ENCODE measurements at places on chromosomes 7 and 10.

DNA sequence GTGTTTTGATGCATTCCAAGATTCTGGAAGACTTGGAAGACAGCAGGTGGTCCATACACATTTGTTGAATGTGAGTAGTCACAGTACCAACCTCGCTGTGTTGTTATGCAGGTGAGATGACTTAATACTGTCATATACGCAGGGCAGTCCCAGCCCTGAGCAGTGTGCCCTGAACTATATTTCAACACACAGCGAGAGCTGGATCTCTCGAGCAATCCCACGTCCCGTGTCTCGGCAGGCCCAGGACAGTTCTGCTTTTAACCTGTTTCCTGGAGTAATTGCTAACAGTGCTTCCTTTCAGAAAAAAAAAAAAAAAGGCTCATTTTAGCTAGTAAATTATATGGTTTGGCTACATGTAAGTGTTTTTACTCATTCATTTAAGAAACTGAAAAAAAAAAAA lies 179.7 kb downstream of the PRKCQ start:
- no peak for DNase-seq

GRCh38 chr7:29019896-29020295 lies 61.8 kb upstream of the TRIL start:
- no peak for DNase-seq

- no peak for DNase-seq
These were observed 286.9 kb upstream of the DKK1 start for GRCh38 chr10:52027055-52027705.

DNA sequence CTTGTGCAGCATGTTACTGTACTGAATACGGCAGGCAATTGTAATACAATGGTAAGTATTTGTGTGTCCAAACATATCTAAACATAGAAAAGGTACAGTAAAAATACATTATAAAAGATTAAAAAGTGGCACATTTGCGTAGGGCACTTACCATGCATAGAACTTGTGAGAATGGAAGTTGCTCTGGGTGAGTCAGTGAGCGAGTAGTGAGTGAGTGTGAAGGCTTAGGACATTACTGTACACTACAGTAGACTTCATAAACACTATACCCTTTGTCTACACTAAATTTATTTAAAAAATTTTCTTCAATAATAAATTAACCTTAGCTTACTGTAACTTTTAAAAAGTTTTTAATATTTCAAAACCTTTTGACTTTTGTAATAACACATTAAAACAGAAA lies 37.5 kb downstream of the BPGM start:
- no peak for DNase-seq

DNA sequence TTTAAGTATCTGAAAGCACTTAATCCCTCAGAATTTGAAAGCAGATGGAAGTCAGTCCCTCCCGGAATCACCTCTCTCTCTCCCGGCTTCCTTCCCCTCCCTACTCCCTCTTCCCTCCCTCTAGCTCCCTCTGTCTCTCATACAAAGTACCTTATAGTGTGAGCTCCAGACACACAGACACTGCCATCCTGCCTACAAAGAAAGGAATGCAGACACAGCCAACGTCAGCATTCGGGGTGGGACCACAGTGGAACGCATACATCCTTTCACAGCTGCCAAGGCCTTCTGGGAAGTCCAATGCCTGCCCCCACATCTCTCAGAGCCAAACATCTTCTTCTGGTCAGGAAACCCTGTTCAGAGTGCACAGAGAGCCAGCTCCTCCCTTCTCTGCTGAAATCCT lies 9.3 kb downstream of the NOD1 start:
- no peak for DNase-seq

DNA sequence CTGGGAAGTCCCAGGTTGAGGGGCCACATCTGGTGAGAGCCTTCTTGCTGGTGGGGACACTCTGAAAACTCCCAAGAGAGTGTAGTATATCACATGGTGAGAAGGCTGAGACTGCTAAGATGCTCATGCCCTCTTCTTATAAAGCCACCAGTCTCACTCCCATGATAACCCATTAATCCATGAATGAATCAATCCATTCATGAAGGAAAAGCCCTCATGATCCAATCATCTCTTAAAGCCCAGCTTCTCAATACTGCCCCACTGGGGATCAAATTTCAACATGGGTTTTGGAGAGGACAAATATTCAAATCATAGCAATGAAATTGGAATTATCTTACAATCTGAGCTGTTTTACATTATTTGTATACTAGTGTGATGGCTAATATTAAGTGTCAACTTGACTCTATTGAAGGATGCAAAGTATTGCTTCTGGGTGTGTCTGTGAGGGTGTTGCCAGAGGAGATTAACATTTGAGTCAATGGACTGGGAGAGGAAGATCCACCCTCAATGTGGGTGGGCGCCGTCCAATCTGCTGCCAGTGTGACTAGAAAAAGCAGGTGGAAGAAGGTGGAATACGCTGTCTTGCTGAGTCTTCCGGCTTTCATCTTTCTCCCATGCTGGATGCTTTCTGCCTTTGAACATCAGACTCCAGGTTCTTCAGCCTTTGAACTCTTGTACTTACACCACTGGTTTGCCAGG lies 14.3 kb upstream of the UBE2D1 start:
- DNase-seq: no peak

GRCh38 chr7:139186146-139186545 lies 44.9 kb upstream of the UBN2 start:
- DNase-seq: no peak

GRCh38 chr10:109887243-109887642 lies 36.1 kb downstream of the XPNPEP1 start:
- DNase-seq: no peak

DNA sequence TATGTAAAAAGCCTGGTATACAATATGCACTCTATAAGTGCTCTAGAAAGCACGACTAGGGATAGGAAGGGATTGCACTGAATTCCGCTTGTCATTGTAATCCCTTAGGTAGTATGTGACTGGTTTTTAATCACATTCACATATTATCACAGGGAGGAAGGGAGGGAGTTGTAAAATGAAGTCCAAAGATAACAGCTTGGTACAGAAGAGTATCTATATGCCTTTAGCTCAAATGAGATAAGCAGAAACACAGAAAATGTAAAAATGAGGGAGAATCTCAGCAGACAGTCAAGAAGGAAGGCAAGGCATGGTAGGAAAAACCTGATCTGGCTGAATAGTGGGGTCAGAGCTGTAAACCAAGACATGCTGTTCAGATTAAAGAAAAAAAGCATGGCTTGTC lies 63.4 kb downstream of the ABI1 start:
- no peak for DNase-seq

DNA sequence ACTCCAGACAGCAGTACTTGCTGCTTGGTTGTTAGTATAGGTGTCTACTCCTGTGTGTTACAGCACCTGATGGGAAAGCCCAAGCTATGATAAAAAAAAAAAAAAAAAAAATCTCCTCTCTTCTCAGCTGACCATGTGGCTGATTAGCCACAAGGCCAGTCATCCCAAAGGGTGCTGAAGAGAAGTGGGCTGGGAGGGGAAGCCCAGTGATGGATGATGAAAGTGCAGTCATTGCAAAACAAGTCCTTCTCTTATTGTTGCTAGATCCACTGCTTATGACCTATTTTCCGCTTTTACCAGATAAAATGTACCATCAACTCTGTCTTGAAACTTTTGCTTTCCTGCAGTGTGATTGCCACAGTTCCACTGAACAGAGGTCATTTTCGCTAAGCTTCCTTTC lies 1092.5 kb upstream of the C7orf33 start:
- DNase-seq: no peak

GRCh38 chr7:87341441-87341840 lies 4.0 kb upstream of the CROT start:
- no peak for DNase-seq

- no peak for DNase-seq
These were observed 25.9 kb upstream of the GALNT11 start for GRCh38 chr7:151999424-152000090.

GRCh38 chr7:152583006-152583405 lies 92.9 kb downstream of the XRCC2 start:
- DNase-seq: no peak

DNA sequence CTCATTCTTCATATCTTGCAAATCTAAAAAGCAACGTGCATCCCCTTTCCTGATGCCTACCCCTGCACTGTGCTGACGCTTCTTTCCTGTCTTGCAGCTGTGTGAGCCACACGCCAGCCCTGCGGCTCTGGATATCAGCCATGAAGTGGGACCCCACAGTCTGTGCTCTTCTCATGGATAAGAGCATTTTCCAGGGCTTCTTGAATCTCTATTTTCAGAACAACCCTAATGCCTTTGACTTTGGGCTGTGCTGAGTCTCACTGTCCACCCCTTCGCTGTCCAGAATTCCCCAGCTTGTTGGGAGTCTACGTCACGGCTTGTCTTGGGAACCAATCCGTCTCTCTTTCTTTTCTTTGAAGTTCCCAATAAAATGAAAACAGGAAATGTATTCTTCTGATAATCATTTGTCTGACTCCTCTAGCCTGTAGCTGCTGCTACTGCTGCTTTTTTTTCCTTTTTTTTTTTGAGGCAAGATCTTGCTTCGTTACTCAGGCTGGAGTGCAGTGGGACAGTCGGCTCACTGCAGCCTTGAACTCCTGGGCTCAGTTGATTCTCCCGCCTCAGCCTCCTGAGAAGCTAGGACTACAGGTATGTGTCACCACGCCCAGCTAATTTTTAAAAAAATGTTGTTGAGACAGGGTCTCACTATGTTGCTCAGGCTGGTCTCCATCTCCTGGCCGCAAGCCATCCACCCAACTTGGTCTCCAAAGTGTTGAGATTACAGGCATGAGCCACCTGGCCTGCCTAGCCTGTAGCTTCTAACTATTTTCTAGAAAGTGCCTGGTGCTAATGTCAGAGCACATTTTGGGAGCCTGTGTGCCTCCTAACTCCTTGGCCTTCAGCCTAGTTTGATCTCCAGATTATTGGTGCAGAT lies 30.3 kb downstream of the GSTO2 start:
- no peak for DNase-seq

DNA sequence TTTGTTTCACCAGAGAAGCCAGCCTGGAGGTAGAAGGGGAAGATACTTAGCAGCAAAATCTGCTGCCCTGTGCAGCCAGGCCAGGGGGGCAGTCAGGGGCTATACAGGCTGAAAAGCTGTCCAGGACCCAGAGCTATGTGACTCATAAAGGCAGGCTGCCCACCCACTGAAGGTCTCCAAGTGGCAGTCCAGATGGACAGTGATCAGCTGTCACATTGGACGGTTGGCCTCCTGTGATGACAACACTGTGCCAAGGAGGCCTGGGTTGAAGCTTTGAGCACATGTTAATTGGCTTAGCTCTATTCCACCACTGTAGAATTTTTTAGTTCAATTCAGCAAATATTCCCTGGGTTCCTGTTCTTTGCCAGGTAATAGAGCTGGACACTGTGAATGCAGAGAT lies 577.3 kb upstream of the GALNT17 start:
- no peak for DNase-seq

GRCh38 chr7:26334166-26334859 lies 42.7 kb downstream of the SNX10 start:
- DNase-seq: no peak

DNA sequence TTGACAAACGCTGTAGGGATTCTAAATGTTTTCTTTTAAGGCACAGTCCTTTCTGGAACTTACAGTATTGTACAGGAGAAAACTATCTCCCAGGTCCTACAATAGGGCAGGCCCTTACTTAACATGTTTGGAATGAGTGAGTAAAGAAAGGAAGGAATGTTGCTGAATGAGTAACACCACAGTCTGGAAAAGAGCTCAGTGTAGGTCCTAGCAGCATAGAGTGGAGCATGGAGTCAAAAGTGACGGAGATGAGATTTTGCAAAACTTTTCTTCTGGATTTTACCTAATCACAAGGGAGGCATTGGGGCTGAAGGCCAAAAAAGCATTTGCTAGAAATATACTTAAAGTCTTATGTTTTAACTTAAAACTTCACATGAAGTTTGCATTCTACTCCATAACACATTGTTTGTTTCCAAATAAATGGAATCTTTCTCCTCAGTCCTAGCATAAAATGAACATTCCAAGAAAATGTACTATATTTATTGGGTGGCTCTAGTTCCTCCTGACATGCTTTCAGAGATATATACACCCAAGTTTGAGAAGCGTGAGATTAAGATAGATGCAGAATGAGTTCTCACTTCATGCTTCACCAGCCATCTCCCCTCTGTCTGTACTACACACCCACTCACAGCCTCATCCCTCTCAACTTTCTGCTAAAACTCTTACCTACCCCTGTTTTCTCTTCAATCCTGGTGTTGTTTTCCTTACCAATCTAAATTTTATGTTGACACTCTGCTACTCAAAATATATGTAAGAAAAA lies 20.2 kb upstream of the ADD3 start:
- DNase-seq: no peak

DNA sequence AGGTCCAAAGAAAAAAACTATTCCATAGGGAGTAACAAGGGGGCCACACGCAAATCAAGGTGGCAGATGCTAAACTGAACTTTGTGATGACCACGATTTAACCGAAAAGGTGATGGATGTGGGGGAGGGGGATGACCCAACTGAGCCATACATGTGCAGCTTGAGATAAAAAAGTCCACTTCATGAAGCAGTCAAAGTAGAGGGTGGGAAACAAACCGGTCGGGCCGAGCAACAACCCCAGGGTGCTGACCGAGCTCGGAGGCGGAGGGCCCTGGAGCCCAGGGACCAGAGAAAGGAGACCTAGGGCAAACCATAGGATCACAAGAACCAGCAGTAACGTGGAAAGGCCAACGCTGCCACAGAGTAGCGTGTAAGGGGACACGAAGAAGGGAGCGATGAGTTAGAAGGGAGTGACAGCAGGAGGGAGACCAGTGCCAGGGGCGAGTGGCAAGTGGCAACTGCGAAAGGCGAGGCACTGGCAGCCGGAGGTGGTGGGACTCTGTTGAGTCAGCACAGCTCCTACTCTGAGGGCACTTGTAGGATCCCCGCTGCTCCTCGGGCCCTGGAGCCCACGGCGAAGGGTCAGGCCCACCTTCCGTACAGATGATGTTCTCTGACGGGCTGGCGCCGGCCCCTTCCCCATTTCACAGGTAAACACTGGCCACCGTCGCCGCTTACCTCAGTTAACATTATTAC lies 540 bp downstream of the SNX13 start:
- DNase-seq: peak; percentile 21

- no peak for DNase-seq
These were observed 493.1 kb downstream of the XPNPEP1 start for GRCh38 chr10:109430043-109430760.

DNA sequence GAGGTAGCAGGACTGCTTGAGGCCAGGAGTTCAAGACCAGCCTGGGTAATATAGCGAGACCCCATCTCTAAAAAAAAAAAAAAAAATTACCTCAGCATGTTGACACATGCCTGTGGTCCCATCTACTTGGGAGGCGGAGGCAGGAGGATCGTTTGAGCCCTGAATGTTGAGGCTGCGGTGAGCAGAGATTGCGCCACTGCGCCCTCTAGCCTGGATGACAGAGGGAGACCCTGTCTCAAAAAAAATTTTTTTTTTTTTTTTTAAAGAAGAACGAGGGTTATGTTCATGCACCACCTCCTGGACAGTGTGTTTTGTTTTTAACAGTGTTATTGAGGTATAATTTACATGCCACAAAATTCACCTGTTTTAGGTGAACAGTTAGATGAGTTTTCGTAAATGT lies 51.1 kb upstream of the SEPHS1 start:
- no peak for DNase-seq

GRCh38 chr10:13823709-13824405 lies 237.1 kb downstream of the PRPF18 start:
- DNase-seq: no peak

Measured in NCI-H774 (cell line).